ENCODE measurements at places on chromosomes 12 and 14.

GRCh38 chr12:52655251-52655650, 3.2 kb upstream of the KRT2 start:
- DNase-seq, result no peak

DNA sequence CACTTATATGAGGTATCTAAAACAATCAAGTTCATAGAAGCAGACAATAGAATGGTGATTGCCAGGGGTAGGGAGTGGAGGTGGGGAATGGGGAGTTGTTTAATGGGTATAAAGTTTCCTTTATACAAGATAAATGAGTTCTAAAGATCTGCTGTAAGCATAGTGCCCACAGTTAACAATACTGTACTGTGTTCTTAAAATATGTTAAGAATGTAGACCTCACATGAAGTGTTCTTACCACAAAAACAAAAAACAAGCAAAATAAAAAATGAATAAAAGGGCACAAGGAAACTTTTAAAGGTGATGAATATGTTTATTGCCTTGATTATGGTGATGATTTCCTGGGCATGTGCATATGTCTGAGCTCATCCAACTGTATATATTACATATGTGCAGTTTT, 211.8 kb downstream of the MSRB3 start:
- DNase-seq, result no peak

- DNase-seq, result no peak
These were observed 172.7 kb downstream of the APAF1 start for GRCh38 chr12:98817742-98818141.

DNA sequence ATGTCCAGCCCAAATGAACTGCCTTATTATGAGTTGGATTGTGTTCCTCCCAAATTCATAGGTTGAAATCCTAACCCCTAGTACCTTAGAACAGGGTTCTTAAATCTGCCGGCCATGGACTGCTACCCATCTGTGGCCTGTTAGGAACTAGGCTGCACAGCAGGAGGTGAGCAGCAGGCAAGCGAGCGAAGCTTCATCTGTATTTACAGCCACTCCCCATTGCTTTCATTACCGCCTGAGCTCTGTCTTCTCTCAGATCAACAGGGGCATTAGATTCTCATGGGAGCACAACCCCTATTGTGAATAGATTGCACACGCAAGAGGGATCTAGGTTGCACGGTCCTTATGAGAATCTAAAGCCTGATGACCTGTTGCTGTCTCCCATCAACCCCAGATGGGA, 9.8 kb upstream of the EML5 start:
- no peak for DNase-seq

DNA sequence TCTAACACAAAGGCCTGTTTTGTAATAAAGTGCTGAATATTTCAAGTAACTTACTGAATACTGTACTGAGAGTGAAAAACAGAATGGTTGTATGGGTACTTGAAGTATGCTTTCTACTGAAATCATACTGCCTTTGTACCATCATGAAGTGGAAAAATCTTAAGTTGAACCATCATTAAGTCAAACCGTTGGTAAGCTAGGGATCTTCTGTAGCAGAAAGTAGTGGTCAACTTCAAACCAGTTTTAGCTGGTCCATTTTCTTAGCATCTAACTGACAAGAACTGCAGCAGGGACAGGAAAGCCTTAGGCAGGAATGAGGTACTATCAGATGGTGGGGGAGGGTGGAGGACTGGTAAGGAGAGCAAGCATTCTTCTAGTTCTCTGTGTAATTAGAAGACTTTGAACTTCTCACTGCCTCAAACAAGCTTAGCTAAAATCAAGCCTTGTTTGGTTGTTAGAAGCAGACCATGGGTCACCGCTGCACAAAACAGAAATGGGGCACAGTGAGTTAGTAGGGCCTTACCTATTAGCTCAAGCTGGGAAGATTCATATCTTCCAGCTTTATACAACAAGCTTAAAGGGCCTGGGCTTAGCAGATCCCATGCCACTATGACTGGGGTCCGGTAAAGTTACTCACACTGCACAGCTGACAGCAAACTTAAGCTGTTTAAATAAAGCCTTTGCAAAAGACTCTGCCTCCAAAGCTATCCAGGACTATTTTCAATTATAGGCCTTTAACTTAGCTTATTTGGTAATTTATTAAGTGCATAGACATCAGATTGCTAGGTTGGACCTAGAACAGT, 73.8 kb downstream of the ACADS start:
- no peak for DNase-seq

DNA sequence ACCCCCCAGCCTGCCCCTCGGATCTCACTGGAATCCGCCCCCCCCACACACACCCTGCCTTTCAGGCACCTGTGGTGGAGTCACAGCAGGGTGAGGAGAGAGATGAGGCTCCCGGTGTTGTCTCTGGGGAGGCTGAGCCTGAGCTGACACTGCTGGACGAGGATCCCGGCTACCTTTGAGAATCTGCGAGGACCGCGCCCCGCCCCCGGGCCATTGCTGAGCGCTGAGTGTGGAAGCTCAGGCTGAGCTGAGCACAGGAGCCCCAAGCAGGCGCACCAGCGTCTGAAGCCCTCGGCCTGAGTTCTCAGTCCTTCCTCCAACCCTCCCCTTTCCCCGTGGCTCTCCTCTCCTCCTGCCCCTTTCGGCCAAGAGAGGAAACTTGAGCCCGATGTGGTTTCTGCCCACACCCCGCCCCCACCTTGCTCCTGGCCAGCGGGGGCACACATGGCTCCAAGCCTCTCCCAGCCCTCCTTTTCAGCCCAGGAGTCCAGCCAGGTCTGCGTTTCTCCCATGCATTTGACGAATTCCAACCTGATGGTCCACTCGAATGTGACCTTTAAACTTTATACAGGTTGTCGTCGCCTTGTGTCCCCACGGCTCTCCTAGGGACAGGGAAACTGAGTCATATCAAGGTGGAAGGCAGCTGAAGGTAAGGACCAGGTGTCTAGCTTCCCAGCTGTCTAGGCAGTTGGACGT, at the start of gene NFE2:
NFE2 (minus strand) TSS at position 284 of the 696 bp plus-strand sequence. CDS start 5,767 bp downstream, outside the sequence.
- no peak for DNase-seq

GRCh38 chr12:27936196-27936595, 36.3 kb downstream of the PTHLH start:
- no peak for DNase-seq

DNA sequence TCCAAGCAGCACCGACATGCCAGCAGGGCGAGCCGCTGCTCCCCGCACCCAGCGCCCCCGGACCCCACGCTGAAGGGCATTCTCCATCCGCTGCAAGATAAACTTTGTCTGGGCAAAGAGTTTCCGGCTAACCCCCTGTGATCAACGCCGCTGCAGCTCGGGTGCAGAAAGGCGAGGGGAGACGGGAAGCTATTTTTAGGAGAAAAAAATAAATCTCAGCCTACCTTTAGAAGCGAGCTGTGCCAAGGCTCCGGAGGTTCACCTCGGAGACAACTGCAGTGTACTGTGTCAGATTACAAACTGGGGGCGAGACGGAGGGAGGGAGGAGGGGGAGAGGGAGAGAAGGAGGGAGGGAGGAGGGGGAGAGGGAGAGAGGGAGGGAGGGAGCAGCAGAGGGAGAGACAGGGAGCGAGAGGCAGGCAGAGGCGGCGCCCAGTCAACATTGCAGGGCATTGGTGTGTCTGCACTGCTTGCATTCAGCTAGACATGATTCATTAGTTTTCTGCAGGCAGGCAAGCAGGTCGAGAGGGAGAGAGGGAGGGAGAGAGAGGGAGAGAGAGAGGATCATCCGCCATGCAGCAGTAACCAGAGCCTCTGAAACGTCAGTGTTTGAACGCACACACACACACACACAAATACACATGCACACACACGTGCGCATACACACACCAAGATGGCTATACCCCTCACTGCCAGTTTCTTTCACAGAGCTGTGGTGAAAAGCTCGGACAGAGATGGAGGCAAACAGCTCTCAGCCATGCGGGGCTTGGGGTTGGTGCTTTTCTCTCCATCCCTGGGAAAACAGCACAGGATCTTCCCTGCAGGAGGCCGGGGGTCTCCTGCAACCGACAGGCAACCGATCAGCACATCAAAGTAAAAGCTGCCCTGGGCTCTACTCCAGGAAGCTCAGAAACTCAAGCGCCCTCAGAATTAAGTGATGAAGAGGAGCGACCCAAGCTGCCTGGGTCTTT, at the start of gene RIMBP2:
RIMBP2 (minus strand) TSS at position 302 of the 971 bp plus-strand sequence. CDS start 237,286 bp downstream, outside the sequence.
- DNase-seq, result no peak

- DNase-seq, result no peak
These were observed 74.6 kb downstream of the PPP2R5C start for GRCh38 chr14:101836135-101836534.

GRCh38 chr12:132600048-132601032, 10.0 kb downstream of the LRCOL1 start:
- DNase-seq, result peak; percentile 58

DNA sequence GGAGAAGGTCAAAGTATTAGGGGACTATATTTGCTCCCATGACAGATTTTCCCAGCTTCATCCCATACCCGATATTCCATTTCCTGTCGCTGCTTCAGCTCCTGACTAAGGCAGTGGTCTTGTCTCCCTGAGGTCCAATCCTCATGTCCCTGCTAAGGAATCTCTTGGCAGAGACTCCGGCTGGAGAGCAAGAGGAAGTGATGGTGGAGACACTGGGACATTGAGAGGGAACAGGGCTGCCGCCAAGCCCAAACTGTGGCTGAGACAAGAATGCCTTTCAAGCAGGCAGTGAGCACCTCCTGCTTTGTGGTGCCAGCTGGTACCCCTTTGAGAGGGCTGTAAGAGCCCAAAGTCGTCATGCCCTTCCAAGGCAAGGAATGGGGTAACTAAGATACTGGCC, 5.5 kb downstream of the SP7 start:
- DNase-seq, result no peak

- DNase-seq, result no peak
These were observed 32.6 kb downstream of the NUAK1 start for GRCh38 chr12:106106061-106106566.

DNA sequence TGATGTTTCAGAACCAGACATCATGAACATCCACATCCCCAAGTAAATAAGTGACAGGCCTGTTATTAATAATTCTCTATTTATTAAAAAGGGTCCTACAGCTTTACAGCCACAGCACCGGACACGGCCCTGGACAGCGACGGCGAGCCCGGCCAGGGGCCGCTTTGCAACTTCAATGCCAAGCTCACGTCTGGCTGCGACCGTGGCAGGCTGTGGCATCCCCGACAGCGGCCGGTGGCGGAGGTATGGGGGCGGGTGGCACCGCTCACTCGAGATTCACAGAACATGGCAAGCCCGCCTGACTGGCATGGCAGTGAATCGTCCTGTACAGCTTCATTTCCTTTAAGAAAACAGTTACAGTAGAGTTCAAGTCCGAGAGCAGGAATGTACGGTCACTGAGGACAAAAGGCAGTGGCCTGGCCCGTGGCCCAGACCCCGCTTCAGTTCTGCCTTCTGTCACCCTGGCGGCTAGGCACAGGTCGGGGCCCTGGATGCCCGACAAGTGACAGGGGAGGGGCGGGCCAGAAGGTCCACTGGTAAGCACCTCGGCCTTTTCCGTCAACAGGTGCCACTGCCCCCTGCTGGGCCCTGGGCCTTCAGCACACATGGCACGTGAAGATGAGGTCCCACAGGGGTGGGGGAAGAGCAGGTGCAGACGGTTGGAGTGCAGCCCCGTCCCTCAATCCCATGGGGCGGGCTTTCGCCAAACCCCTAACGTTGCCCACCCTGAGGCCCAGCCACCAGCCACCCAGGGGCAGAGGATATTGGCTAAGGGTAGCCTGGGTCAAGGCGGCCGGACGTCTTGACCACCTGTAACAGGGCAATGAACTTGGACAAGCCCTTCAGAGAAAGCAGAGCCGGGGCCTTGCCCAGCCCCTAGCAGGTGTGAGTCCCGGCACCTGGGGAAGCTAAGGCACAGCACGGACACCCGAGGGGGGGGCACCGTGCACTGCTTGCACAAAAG, 30.3 kb downstream of the HIP1R start:
- DNase-seq, result peak; percentile 57

- no peak for DNase-seq
These were observed 27.6 kb downstream of the PLXNC1 start for GRCh38 chr12:94175763-94176668.

DNA sequence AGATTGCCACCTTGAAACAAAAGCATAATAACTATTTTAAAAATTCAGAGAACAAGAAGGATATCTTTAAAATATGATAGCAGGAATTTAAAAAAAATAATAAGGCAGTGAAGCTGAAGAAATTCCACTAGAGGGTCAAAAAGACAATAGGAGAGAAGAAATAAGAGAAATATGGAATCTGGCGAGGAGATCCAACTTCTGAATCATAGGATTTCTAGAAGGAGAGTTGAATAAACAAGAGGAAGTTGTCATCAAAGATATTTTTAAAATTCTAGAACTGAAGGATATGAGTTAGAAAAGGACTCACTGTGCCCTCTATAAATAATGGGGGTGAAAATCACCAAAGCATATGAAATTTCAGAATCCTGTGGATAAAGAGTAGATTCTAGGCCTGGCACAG, 26.8 kb upstream of the TOMM20L start:
- no peak for DNase-seq

- DNase-seq, result no peak
These were observed 6.5 kb upstream of the OR4E1 start for GRCh38 chr14:21680072-21680471.

DNA sequence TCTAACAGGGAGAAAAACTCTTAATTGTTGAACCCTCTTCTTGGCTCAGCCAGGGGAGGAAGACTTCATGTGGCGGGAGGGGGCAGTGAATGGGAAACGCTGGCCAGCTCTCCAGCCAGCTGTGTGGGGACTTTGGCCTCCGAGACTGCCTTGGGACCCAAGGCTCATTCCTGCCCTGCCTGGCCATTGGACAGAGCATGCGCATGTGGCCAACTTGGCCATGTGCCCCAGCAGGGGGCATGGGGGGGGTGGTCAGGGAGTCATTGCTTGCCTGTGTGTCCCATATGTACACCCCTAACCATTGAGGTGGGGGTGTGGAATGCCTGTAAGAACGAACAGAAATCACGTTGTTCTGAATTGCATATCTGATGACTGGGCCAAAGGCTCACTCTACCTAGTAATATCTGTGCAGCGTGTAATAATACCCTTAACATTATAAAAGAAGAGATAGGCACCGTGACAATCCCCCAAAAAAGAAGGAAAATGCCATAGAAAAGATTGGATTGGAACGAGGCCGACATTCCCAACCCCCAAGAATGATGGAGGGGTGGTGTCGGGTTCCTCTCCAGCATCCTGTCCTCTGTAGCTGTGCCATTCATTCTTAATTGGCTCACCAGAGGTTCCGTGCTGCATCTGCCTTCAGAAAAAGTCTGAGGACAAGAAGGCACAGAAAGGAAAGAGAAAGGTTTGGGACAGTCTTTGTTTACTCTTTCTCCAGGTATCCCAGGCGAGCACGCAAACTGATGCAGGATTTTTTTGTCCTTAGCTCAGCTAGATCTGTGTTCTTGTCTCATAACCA, 3.5 kb upstream of the FAR2 start:
- no peak for DNase-seq

DNA sequence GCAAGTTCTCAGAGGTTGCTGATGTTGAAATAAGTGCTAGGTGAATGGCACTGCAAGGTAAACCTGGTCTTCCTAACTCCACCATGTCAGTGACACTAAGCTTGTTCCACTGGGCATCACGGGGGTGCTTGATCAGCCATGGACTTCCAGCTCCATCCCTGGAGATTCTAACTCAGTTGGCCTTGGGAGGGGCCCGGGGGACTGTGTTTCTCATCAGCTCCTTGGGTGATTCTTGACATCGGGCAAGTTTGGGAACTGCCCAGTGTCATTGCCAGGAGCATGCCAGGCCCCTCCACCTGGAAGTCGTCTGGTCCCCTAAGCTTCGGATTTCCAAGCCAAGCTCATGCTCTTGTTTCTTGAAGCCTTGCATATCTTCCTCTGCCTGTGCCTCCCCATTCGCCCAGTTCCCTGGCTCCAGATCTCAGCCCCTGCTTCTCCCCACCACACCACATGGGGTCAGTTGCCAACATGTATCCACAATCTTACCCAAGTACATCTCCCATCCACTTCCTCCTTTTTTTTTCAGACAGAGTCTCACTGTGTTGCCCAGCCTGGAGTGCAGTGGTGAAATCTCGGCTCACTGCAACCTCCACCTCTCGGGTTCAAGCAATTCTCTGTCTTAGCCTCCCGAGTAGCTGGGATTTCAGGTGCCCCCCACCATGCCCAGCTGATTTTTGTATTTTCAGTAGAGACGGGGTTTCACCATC, 30.7 kb upstream of the RFLNA start:
- no peak for DNase-seq

Measured in mucosa of gallbladder (tissue), 1 donor.